ENCODE measurements at places on chromosomes 5 and 9.

- DNase-seq: no peak
Observed at GRCh38 chr5:158287643-158288271, 428.8 kb upstream of the CLINT1 start.

DNA sequence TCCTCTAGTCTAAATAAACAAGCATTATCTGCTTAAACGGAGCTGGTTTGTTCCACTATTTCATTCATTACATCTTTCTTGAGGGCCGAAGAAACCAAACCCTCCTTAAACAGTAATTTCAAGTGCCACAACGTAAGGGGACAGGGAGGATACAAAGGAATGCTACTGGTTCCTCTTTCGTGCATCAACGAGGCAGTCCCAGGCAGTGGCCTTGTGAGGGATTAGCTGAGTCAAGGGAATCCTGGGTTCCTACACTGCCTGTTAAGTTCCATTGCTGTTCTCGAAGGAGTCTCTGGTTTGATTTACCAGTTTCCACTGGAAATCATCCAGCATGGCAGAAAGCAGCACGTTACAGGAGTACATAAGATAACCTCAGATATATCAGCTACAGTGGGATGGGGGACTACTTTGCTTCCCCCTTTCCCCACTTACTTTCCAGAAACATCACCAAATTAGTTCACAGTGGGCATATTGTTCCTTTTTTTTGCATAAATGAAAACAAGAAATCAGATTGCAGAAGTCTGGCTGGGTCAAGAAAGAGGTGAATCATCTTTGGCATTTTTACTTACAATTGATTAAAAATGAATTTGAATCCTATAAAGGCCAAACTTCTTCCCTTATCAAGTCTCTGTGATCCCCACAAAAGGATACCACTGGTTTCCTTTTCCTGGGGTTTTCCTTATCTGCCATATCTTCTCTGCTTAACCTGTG, 2.5 kb upstream of the RANBP3L start:
- no peak for DNase-seq

DNA sequence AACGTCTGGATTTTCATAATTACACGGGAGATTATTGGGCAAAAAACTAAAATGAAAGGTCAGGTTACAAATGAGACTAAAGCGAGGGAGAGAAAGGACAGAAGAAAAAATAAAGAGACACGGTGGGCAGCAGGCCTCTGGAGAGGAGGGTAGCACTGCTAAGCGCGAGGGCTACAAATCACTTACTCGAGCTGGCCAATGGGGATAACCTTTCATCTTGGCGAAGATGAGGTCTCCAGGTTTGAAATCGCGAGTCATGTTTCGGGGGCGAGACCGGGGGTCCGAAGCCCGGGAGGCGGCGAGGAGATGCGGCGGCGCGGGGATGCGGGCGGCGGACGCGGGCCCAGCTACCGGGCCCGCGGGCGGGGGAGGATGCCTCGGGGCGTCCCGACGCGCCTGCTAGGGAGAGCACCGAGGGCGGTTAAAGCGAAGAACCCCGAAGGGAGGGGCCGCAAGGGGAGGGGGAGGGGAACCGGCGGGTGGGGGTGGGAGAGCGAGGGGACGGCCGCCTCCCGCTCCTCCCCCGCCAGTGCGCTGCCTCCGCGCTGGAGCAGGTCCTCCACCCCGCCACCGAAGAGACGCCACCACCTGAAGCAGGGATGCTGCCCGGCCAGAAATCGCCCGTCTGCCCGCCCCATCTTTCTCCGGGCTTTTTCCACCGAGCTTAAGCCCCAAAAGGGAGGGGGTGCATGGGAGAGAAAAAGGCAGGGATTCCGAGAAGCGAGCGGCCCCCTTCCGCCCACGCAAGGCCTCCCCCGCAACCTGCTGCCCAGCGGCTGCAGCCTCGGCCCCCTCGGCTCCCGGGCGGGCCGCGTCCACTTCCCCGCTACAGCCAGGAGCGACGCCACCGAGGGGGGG, 610 bp downstream of the PSIP1 start:
- peak; percentile 51 for DNase-seq

GRCh38 chr9:76067696-76068095, 177.2 kb downstream of the PCSK5 start:
- no peak for DNase-seq

DNA sequence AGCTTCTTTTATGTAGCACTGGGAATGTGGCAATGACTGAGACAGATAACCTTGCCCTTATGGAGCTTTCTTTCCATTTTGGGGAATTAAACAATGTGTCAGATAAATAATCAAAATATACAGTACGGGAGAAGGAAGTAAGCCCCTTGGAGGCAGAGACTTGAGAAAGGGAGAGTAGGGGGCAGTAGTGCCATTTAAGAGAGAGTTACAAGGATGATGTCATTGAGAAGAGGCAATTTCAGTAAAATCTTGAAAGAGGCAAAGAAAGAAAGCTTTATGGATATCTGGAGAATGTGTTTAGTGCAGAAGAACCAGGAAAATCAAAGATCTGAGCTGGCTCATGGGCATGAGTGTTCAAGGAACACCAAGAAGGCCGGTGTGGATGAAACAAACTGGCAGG, 77.3 kb downstream of the KCTD16 start:
- no peak for DNase-seq

DNA sequence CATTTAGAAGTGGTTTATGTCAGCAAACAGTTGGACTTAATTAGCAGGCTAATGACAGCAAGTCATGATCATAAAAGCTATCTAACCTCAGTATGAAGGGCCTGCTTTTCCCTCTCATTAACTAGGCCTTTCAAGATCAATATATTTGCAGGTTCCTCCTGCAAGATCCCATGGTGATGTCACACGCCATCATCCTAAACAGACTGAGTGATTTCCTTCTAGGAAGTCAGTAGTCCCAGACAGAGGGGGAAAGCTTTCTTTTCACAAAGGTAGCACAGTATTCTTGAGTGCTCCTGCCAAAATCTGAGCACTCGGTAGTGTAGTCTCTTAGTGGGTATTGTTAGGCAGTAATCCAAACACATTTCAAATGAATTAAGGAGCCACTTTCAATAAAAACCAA, 52.5 kb downstream of the UIMC1 start:
- no peak for DNase-seq

DNA sequence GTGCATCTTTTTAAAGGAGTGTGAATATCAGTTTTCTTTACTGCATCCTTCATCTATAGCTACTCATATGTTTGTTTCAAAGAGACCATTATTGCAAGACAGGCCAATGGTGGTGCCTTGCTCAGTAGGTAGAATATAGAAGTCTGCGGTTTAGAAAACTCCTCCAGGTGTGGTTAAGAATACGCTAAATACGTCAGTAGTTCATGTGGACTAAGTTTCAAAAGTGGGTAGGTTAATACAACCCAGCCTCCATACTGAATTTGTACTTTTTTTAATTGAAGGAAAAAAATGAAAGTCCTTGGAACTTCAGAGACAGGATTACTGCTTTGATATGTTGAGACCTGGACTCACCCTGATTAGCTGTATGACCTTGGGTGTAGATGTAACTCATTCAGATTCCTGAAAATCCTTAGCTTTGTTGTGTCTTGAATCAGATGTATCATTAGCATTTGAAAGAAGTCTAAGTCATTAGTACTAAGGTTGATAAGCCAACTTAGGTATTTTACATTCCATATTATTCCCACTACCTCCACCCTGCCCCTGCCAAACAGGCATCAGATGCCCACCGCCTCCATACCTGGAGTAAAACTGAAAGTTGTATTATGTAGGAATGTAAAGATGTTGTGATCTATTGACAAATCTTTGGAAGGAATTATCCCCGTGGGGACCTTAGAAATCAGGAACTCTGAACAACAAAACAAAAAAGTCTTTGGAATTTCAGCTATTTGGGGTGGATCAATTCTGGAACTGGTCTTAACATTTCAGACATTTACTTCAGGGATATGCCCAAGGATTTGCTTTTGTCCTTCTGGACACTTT, 6.1 kb downstream of the BASP1 start:
- no peak for DNase-seq

DNA sequence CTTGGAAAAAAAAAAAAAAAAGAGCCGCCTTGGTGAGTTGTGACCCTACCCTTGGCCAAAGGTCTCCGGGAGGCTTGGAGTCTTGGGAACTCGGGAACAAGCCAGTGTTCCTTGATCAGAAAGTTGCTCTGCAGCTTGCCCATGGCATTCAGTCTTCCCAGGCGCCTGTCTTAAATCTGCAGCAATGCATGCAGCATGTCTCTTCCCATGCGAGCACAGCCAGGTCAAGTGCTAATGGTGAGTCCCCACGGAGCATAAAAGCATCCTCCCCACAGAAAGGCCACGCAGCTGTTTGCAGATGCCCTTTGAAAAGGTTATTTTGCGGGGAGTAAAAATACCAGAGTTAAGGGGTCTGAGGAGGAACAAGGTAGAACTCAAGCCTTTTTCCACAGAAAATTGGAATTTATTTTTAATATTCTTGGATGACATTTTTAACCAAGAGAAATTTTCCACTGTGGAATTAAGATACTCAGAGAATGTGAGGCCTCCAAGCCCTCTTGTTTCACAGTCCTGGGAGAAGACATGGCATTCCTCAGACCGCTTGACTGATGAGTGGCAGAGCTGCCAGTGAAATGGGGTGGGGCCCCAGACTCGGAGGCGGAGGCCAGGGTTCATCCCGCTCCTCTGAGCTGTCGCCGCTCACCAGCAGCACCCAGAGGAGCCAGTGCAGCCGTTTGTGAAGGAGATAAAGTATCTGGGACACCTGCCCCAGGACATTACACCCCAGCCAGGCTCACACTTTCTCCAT, 81.6 kb downstream of the CYFIP2 start:
- DNase-seq: no peak

DNA sequence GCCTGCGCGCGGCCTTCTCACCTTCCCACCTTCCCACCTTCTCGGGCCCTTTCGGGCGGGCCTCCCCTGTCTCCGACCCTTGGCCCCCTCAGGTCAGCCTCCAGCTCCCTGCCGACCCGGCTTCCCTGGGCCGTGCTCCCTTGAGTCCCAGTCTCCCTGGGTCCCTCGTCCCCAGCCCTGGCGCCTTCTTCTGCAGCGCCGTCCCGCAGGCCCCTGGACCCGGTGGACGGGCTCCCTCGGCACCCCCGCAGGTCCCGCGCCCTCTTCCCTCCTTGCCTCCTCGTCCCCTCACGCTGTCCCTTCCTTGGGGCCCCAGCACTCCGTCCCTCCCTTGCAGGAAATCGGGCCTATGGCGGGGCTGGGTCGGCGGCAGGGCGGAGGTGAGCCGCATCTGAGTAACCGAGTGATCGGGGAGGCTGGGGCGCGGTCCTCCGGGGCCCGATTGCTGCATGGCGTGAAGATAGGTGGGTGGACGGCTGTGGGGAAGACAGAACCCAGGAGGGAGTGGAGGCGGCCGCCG, 7.6 kb downstream of the ARPC5L start:
- DNase-seq: peak; percentile 25

- DNase-seq: no peak
Observed at GRCh38 chr9:81671880-81672280, 17.5 kb downstream of the TLE1 start.

DNA sequence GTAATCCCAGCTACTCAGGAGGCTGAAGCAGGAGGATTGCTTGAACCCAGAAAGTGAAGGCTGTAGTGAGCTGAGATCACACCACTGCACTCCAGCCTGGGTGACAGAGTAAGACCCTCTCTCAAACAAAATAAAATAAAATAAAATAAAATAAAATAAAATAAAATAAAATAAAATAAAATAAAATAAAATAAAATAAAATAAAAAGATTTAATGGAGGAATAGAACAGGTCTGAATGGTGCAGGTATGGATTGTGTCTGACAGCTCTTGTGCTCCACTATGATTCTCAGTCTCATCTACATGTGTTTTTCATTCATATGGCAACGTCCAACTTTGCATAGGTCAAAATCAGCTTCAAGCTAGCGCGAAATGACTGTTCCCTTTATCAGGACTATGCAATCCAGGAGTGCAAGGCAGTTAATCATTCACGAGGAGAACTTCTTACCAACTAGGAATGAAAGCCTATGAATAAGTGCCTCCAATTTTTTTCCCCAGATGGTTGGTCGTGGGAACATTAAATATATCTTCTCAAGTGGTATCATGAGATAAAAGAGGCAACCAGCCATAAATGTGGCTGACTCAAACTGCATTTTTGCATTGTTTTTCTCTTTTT, 1392.3 kb upstream of the CDH9 start:
- DNase-seq: no peak

DNA sequence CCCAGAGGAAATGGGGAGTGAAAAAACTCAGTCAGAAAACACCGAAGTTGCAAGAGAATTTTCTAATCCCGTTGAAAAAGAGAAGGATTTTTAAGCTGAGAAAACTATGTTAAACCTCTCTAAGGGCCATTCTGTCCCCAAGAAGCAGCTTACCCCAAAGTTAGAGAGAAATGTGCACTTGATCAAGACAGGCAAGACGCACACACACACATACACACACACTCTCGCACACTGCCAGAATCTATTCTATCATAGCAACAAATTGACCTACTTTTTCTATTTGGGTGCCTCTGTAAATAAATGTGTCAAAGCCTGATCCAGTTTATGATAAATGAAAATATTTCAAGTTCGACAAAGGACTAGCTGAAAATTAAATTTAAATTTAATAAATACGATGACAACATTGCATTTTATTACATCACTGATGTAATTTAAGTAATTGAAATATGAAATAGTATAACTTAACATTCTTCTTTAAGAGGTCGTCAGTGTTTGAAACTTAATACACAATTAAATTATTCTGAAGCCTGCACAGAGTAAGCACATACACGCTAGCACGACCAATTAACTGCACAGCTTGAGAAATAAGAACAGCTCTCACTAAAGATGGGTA, 5.9 kb downstream of the NFIL3 start:
- no peak for DNase-seq

- DNase-seq: no peak
Observed at GRCh38 chr5:116557669-116558271, 16.9 kb downstream of the SEMA6A start.

DNA sequence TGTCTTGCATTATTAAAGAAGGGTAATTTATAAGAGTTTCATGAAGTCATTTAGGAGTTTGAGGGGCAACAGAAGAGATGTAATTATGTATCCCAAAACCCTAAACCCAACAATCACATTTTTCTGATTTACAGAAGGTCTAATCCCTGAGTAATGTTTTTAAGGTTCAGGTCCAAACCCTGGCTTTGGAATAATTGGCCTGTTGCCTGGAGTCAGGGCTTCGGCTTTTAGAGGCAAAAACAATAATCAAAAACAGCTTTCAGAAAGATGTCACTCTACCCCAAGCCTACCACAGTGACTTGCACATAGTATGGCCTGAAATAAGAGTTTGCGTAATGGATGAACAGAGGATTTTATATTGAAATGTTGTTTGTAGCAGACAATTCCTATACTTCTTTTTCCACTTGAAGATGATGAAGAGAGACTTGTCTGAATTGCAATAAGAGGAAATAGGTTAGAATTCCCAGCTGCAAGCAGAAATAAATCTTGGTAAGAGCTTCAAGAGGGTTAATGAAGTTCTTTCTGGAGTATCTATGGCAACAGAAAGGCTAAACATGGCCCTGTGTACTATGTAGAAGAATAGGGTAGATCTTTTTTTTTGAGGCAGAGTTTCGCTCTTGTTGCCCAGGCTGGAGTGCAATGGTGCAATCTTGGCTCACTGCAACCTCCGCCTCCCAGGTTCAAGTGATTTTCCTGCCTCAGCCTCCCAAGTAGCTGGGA, 152.0 kb downstream of the GPBP1 start:
- DNase-seq: no peak
